Fibroblast of the aortic adventitia (primary cell): ENCODE measurements at places on chromosomes 11 and 22. TPM values are rescaled to one million over a fixed set of nuclear protein-coding genes. Genes with fewer than 3 reads are reported as not detected.

The CCDC81 gene
- total RNA-seq: 0.36 and 2.6 TPM in 2 replicates

The TSGA10IP gene
- not detected in 2 replicates for total RNA-seq

The RASSF7 gene
- 1.6 and 2.5 TPM in 2 replicates for total RNA-seq

The KCNK7 gene
- total RNA-seq: 0.09 and 0.65 TPM in 2 replicates

The SEPTIN5 gene
- total RNA-seq: 18.4 and 62.3 TPM in 2 replicates
